ENCODE measurements at places on chromosomes 5 and 9. TPM values are rescaled to one million over a fixed set of nuclear protein-coding genes. Genes with fewer than 3 reads are reported as not detected.

The PCDHB6 gene
- 1.1 TPM for total RNA-seq

The SQSTM1 gene
- total RNA-seq = 1,350 TPM

The PFN3 gene
- total RNA-seq = not detected

The ZNF879 gene
- 0.80 TPM for total RNA-seq

The LRRC19 gene
- total RNA-seq = not detected

The LYSMD3 gene
- 8.9 TPM for total RNA-seq

The MAP1B gene
- total RNA-seq = 31.8 TPM

The TMEM232 gene
- total RNA-seq = not detected

The SPIN1 gene
- 41.0 TPM for total RNA-seq

The FSD1L gene
- total RNA-seq = 4.3 TPM

The PHF24 gene
- total RNA-seq = 0.10 TPM

The CCDC192 gene
- total RNA-seq = not detected

The CERCAM gene
- 38.8 TPM for total RNA-seq

The FAM200C gene
- 1.9 TPM for total RNA-seq

The CTXN3 gene
- not detected for total RNA-seq

The AFAP1L1 gene
- total RNA-seq = 8.1 TPM

Data from A549 treated with CORT108297 at 1 μM for 4 hours (cell line).